Ecto neural progenitor cell (in vitro differentiated cells): ENCODE measurements at places on chromosomes 4 and X.

DNA sequence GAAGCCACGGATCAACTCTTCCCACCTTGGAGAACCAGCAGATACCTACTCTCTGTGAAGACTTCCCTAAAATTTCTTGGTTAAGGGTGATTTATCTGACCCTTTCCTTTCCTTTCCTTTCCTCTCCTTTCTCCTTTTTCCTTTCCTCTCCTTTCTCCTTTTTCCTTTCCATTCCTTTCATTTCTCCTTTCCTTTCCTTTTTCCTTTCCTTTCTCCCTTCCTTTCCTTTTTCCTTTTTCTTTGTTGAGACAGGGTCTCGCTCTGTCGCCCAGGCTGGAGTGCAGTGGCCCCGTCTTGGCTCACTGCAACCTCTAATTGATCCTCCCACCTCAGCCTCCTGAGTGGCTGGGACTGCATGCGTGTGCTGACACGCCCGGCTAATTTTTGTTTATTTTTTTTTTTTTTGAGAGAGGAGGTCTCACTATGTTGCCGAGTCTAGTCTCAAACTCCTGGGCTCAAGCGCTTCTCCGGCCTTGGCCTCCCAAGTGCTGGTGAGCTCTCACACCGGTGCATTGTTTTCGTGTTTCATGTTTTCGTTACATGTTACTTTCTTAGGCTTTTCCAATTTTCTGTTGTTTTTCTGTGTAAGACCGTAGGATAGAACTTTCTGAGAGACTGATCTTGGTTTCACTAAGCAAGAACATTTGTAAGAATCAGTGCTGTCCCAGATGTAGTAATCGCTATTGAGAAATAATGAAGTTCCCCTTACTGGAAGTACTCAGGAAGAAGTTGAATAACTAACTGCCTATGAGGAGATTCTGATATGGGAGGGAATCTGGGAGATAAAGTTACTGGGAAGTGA lies 2.0 kb downstream of the TMEM165 start:
- DNase-seq: no peak

DNA sequence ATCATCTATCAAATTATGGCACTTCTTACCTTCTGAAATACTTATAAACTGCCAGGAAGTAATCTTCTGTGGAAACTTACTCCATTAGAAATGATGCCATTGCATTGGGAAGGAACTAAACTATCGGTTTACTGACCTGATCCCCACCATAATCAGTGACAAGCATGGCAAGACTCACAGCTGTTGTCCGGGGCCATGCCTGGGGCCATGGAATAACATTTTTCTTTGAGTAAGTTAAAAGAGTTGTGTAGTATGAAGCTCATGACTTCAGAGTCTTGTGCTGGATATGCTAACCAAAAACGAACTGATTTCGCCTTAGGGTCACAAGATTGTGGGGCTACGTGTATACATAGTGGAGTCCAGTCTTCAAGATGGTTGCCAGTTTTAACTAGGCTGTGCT lies 15.4 kb downstream of the MTHFD2L start:
- DNase-seq: no peak

GRCh38 chr4:167930166-167930565 lies 162.2 kb upstream of the ANXA10 start:
- DNase-seq: peak; percentile 49

- DNase-seq: no peak
Observed at GRCh38 chrX:11329021-11329420, 35.8 kb downstream of the AMELX start.

DNA sequence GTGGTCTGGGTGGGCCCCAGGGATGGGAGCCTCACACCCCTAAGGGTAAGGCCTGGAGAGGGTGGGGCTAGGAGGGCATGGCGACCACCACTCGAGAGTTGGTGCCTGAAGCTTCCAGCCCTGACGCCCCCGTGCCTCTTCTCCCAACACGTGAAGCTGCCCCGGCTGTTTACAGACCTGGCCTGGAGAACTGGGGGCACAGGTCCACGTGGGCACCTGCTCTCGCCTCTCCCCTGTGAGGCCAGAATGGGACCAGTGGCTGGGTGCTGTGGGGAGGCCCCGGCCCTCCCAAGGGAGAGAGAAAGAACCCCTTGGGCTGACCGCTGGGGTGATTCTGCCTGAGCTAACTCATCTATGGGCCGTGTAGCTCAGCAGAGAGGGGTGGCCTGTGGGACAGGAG lies 15.5 kb downstream of the NAT8L start:
- DNase-seq: no peak

DNA sequence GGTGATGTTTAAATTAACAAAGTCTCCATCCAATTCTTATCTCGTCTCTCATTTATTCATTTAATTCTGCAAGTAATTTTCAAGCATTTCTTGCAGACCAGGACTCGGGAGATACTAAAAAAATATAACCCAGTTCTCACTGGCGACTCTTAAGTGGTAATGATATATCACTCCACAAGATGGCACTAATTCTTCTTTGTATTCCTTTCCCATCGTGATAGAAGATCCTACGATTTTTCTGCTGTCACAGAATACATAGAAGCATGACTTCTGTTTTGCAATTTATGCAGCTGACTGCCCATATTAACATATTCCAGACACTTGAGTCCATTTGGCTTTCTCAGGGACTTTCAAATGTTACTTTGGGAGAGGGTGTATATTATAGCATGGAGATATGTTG lies 64.0 kb upstream of the FGF13 start:
- no peak for DNase-seq

GRCh38 chrX:19350941-19351384 lies 7.2 kb downstream of the PDHA1 start:
- no peak for DNase-seq

GRCh38 chrX:16666541-16666940 lies 16.6 kb downstream of the S100G start:
- DNase-seq: no peak

- DNase-seq: no peak
Observed at GRCh38 chrX:7714351-7714750, 128.6 kb upstream of the VCX start.

GRCh38 chrX:134971926-134972325 lies 18.9 kb upstream of the SMIM10 start:
- no peak for DNase-seq

DNA sequence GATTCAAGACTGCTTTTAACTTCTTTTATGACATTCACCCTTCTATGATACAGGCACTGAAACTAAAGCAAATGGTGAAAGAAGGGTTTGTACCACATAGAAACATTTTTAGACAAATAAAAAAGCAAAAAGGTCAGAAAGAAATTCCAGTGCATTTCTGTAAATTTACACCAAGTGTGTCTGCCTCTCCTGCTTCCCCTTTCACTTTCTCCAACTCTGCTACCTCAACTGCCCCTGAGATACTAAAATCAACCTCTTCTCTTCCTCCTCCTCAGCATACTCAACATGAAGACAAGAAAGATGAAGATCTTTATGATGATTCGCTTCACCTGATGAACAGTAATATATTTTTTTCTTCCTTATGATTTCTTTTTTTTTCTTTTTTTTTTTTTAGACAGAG lies 187.9 kb downstream of the LRBA start:
- DNase-seq: no peak

GRCh38 chrX:37692918-37693317 lies 7.3 kb downstream of the XK start:
- no peak for DNase-seq

DNA sequence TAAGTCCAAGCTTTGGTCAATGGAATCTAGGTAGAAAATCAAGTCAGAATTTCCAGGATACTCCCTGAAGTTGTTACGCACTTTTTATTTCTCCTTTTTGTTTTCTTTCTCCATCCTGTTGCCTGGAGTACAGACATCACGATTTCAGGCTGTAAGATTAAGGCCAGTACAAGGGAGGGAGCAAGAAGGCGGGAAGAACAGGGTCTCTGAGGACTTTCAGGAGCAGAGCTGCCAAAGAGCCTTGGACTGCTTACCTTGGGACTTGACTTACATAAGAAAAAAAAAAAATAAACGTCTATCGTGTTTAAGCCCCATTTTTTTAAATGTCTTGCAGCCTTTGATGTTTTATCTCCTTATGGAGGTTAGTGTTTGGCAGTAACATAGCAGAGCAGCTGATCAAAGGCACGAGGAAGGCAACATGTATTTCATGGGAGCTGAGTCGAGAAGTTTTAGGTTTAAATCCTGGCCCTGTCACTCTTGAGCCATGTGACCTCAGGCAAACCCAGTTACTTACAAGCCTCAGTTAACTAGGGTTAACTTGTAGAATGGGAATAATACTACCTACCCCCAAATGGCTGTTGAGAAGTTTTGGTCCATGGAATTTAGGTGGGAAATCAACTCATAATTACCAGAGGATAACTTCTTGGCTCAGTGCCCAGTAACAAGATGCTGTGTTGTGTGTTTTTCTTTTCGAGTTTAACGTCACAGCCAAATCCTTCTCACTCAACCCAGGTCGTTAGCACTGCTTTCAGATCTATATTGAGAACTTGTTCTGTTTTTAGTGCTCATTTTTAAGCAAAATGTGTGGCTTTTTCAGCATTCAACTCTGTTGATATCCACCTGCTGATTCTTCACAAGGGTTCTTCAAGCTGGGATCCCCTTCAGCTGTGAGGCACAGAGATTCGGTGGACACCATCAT lies 106.8 kb downstream of the CLNK start:
- no peak for DNase-seq

DNA sequence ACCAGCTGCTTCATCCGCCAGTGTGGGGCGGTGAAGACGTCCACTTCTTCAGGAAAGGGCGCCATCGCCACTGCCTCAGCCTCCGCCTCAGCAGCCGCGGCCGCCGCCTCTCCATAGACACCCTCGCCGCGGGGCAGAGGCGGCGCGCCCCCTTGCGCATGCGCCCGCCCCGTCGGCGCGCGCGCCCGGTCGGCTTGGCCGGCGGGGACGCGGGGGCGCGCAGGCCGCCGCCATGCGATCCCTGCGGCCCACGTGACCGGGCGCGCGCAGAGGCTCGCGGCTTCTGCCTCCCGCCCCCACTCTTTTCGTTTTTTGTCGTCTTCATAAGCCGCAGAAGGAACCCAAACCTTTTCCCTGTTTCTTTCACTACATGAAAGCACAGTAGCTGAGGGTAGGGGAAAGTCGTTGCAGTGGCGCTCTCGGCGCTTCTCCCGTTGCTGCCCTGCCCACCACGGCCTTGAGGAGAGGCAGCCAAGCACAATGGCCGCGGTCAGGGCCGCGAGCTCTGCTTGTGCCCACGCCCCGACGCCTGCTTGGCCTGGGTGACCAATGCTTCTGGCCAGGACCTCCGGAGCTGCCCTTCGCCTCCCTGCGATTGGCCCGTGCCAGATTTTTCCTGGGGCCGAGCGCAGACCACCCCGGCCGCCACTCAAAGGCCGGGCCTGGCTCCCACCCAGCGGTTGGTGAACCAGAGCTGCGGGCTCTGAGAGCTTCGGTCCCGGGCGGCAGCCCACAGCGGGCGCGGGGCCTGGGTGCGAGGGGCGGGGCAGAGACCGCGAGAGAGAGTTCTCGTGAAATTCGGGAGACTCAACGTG lies at the start of gene FBXL5:
Gene FBXL5 (minus strand): TSS at position 135 of the 815 bp plus-strand sequence. CDS start 70 bp downstream, at position 65.
- peak; percentile 88 for DNase-seq

DNA sequence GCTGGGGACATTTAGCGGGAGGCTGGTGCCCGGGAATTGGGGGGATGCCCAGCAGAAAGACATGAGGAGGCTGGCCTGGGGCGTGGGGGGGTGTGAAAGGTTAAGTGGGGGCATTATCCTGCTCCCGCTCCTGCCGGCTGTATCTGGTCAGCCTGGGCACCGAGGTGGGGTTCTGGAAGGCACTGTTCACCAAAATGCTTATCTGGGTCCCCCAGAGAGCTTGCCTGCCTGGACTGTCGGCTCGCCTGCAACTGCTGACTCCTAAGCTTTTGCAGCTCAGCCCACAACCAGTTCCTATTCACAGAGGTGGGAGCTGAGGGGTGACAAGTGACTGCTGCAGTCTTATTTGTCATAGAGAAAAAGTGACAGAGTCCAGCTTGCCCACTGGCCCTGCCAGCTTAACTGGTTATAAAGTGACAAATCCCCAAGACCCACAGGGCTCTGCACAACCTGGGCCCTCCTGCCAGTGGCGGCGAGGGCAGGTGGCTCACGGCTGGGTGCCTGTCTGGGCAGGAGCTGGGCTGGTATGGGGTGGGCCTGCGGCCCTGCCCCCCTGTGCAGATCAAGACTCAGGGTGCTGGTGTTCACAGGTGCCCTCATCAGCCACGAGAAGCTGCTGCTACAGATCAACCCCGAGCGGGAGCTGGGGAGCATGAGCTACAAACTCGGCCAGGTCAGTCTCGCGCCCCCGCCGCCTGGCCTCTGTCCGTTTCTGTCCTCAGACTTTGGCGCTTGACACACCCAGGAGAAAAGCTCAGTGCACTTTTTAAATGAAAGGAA lies 23.7 kb upstream of the MSANTD1 start:
- DNase-seq: no peak

GRCh38 chr4:41256740-41257256 lies at the start of gene UCHL1:
Gene UCHL1 (plus strand): TSS chr4:41256928. CDS start chr4:41256977, 49 bp downstream.
- peak; percentile 94 for DNase-seq

GRCh38 chr4:142356801-142357200 lies 489.3 kb downstream of the INPP4B start:
- DNase-seq: no peak

GRCh38 chr4:147207911-147208310 lies 262.2 kb upstream of the TTC29 start:
- no peak for DNase-seq

GRCh38 chr4:151013491-151013890 lies 1.6 kb downstream of the LRBA start:
- no peak for DNase-seq

GRCh38 chr4:119663160-119663788 lies 34.7 kb upstream of the PDE5A start:
- no peak for DNase-seq

DNA sequence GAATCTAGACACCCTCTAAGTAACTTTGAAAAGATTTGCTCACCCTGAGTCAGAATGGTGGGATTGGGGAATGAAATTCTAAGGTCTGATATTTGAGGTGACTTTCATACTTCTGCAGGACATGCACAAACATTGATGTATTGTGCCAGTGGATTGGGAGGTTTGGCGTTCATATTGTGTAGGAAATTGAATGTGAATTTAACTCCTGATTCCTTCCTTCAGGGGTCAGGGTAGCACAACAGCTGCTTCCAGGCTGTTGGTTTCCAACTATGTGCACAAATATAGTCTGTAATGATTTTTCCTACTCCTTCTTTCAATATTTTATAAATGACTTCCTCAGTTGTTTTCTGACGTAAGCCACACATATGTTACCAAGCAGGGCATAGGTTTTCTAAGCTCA lies 3.1 kb downstream of the IL1RAPL1 start:
- no peak for DNase-seq

GRCh38 chrX:13898083-13898482 lies 81.2 kb upstream of the GPM6B start:
- no peak for DNase-seq

DNA sequence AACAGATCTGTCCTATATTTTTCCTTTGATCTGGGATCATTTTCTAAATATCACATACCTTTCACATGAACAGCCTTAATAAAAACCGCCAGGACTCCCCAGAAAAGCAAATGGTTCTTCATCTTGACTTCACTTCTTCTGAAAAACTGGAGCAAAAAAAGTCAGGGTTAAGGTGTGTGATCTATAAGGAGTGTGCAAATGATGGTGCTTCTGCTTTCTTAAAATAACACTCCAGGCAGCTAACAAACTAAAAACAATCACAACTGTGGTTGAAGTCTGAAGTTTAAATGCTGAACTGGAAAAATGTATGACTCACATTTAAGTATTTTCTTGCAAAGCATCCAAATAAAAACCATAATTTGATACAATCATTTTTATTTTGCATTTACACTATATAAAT lies at the start of gene JCHAIN:
Gene JCHAIN (minus strand): TSS at position 140 of the 400 bp plus-strand sequence. CDS start 18 bp downstream, at position 122.
- DNase-seq: no peak
